ENCODE measurements at places on chromosomes 12 and 14. TPM values are rescaled to one million over a fixed set of nuclear protein-coding genes. Genes with fewer than 3 reads are reported as not detected.

Gene KRT2
- not detected for total RNA-seq

Gene VASH1
- 0.54 TPM for total RNA-seq

Gene DICER1
- total RNA-seq = 48.6 TPM

Gene GNB3
- total RNA-seq = 0.47 TPM

Gene NOVA1
- total RNA-seq = not detected

Gene OASL
- 0.47 TPM for total RNA-seq

Gene RPS6KL1
- total RNA-seq = 12.3 TPM

Gene KCNMB4
- not detected for total RNA-seq

Gene LDHB
- total RNA-seq = 788 TPM

Gene LBHD2
- not detected for total RNA-seq

Gene NEUROD4
- total RNA-seq = not detected

GRCh38 chr12:124592481-124593160 is 25.2 kb upstream of the NCOR2 start:
- no peak for DNase-seq

DNA sequence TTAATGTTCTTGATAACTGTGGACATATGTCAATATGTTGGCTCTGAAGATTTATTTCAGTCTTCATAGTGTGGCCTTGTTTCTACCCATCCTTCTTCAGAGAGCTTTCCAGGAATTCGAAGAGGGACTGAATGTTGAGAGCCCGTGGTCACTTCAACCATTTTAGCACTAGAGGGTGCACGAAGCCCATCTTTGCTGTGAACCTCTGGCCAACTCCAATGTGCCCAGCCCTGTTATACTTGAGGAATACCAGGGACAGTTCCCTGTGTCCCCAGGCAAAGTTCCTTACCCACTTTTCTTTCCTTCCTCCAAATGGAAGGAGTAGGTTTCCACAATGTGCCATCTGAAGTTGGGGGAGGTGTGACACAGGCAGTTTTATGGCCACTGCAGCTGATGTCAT is 603.5 kb downstream of the RPL10L start:
- peak; percentile 61 for DNase-seq

- peak; percentile 14 for DNase-seq
Measured at GRCh38 chr12:112738531-112738930, 53.0 kb upstream of the RPH3A start.

DNA sequence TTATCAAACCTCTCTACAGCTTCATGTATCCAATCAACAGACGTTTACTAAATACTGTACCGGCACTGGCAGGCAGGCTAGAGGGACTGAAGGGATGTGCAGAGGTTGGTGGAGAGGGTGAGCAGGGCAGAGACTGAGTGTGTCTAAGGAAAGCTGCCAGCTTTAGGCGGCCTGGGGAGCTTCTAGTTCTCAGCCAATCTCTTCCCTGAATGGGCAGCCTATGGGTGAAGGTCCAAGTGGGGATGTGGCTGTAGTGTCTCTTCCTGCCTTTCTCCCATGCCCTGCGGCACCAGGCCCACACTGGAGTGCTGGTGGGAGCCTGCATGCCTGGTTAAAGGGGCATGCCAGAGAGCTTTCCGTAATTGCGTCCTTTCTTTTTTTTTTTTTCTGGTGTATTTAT is 239.8 kb downstream of the CACNA1C start:
- DNase-seq = no peak

GRCh38 chr12:8819666-8819980 is 2.8 kb upstream of the A2ML1 start:
- DNase-seq = no peak

- DNase-seq = no peak
Measured at GRCh38 chr14:64958743-64959142, 13.4 kb downstream of the RAB15 start.

DNA sequence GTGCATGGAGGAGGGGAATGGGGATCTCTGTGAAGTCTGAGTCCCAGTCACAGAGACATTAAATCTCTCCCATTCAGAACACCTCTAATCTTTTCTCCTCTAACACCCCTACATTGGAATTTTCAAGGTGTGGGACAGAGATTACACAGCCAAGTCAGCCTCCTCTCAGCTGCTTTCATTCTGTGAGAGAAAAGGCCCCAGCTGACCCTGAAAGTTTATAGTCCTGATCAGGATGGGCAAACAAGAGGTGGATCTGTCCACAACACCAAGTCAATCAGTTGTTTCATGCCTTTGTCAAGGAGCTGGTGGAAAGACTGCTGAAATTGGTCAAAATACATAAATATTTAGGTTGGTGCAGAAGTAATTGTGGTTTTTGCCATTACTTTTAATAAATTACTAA is 218.9 kb downstream of the SEC23A start:
- no peak for DNase-seq

DNA sequence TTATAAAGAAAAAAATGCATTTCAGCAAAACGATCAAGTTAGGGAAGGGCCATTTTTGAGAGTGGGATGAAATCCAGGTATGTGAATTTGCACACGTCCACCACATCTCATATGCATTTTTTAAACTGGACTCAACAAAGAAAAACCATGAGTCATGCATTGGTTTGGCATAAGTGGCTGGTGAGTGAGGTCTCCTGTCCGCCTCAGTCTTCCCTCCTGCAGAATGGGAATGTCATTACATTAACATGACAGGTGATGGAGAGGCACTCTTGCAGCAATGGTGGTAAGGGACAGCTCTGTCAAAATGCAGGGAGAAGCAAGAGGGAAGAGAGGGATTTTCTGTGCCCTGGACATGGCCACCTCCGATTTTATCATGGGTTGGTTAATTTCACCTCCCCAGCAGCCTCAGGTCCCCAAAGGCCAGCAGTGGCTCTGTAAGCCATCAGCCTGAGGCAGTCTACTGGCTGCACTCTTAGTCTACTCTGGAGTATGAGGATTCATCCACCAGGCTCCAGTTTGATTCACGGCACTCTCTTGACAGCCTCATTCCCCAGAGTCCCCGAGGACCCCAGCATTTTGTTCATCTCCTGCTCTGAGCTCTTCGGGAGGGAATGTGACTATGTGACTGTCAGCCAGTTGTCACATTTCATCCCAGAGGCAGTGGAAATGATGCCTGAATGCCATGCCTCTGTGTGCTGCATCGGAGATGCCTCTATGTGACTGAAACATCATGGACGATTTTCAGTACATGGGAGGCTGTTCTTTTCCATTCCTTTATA is 17.1 kb upstream of the PWP1 start:
- DNase-seq = no peak

DNA sequence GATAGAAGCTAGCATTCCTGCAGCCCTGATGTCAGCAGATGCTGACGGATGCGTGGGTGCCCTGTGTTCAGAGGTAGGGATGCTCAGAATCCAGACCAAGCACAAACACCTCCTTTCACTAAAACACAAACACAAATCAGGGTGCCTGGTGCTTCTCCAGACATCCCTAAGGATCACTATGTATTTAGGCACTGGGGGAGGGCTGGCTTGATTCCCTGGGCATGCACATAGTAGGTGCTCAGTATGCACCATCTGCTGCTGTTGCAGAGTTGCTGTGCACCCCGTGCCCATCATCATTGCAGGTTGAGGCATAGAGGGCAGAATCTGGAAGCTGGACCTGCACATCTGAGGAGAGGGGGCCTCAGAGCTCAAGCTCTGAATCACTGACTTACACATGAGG is 114.8 kb downstream of the PHETA1 start:
- no peak for DNase-seq

DNA sequence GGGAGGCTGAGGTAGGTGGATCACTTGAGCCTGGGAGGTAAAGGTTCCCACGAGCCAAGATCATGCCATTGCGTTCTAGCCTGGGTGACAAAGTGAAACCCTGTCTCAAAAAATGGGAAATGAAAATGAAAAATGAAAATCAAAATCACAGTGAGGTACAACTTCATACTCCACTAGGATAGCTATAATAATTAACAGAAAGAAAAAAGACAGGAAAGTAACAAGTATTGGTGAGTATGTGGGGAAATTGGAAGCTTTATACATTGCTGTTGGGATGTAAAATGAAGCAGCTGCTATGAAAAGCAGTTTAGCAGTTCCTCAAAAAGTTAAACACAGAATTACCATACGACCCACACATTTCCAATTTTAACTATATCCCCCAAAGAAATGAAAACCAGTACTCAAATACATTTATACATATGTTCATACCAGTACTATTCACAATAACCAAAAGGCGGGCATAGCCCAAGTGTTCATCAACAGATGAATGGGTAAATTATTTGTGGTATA is 22.2 kb downstream of the SGPP1 start:
- DNase-seq = no peak

DNA sequence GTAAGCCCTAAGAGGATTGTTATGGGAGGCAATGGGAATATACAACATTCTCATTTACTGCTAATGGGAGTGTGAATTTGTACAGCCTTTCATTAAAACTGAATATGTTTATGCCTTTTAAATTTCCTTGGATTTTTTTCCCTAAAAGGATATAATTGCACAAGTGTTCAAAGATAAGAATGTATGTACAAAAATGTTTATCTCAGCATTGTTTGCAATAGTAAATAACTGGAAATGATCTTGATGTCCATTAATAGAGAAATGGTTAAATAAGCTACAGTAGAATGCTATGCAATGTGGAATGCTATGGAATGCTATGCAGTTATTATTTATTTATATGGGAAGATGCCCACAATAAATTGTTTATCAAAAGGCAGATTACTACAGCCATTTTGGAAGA is 62.5 kb upstream of the SLC38A2 start:
- DNase-seq = no peak

- DNase-seq = no peak
Measured at GRCh38 chr14:93749076-93749420, 39.2 kb downstream of the PRIMA1 start.

DNA sequence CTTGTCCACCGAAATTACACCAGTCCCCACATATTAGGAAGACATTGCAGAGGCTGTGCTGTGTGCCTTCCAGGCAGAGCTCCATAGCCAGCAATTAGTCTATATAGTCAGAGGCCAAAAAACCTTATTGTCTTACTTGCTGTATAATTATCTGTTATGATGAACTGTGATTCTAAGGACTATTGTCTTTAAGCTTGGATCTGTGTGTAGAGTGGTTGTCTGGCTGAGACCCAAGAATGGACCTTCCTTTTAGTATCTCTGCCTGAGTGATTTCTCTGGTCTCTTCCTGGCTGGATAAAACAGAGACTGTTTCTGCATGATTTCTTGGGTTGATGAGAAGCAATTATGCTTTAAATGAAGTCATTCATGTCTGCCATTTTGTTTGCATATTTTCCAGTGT is 465.3 kb downstream of the PRKD1 start:
- no peak for DNase-seq

DNA sequence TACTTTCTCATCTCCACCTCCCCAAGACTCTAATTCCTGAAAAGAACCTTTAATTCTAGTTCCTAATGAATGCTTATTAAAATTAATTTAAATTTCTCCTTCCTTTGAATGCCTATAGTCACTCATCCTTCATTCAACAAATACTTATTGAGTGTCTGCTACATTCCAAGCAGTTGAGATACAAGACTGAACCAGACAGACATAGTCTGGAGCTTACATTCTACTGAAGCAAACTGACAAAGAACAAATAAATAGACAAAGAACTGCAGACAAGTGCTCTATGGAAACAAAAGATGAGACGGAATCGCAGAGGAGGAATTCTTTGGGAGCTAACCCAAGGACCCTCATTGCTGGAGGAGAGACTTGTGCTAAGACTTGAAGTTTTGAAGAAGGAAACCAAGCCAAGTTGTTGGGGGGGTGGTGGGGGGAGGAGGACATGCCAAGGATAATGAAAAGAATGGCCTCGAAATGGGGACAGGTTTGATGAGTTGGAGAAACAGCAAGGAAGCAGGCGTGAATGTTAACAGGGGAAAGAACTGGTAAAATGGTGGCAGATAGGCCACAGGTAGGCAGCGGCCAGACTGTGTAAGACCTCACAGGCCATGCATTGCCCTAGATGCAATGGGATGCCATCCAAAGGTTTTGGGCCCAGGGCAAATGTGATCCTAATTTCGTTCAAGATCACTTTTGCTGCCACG is 9.7 kb upstream of the TDG start:
- peak; percentile 20 for DNase-seq

- DNase-seq = no peak
Measured at GRCh38 chr14:43764433-43764832, 742.6 kb downstream of the FSCB start.

DNA sequence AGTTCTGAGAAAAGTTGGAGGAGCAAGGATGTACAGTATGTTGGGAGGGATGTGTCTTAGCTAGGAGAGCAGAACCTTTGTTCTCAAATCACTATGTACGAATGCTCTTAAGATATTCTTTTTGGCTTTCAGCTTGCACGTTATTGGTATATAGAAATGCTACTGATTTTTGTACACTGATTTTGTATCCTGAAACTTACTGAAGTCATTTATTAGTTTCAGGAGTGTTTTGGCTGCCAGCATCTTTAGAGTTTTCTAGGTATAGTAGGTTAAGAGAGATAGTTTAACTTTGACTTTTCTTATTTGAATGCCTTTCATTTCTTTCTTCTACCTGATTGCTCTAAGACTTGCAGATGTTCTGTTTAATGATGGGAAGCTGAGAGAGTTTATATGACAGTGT is 442.8 kb upstream of the FBXO33 start:
- no peak for DNase-seq

DNA sequence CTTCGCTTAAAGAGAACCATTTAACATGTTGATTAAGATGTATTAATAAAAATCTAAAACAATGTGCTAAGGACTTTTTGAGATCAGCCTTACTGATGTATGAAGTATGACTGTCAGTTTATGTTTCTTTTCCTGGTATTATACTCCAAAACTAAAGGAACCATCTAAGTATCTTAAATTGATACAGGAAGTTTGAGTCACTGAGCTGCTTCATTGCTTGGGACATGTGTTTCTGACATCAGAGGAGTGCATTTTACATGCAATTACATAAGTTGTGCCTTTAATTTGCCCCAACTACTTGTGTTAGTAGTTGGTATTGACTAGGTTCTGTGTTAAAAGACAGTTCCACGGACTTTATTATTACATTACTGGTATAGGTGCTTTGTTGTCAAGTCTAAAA is 50.9 kb downstream of the PROX2 start:
- DNase-seq = peak; percentile 5

DNA sequence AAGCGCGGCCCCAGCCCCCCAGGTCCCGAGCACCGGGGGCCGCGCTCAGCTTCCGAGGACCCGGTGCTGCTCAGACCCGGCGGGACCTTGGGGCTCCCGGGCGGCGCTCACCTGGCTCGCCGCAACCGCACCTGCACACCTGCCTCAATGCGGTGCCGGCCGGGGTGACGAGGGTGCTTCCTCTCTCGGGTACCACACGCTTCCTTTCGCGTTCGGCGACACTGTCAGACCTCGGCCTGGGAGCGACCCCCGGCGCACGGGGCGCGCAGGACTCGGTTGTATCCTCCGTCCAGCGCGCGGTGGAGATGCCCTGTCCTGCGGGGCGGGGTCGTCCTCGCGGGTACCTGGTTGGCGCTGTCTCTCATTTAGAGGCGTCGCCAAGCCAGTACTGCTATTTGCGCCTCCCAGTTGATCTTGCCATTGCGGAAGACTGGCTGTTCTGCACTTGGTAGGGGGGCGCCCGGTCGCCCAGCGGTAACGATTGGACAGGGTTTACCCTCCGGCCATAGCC is 718 bp downstream of the PACS2 start:
- peak; percentile 40 for DNase-seq

- DNase-seq = no peak
Measured at GRCh38 chr12:3200032-3200617, 122.9 kb downstream of the TSPAN9 start.

- no peak for DNase-seq
Measured at GRCh38 chr12:124852329-124852831, 11.3 kb downstream of the SCARB1 start.

Data from MCF 10A (cell line).